ENCODE measurements at places on chromosomes 2 and 18.

DNA sequence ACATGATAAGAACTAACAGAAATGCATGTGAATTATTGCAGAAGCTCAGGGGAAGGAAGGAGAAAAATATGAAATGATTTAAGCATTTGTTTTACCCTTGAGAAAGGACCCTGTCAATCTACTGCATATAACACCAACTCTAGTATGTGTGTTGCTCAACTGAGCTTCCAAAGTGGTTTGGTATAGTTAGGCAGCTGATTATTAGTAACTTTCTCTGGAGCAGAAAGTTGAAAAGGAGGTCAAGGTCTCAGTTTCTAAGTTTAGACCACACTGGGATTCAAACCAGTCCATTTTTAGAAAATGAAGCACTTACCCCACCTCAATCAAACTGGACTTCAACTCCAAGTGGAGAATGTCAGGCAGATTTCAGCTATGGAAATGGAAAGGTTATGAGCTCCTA is 123.3 kb upstream of the CDC42EP3 start:
- no peak for DNase-seq

- peak; percentile 83 for DNase-seq
Observed at GRCh38 chr2:241870611-241871537, 1.3 kb downstream of the RTP5 start.

DNA sequence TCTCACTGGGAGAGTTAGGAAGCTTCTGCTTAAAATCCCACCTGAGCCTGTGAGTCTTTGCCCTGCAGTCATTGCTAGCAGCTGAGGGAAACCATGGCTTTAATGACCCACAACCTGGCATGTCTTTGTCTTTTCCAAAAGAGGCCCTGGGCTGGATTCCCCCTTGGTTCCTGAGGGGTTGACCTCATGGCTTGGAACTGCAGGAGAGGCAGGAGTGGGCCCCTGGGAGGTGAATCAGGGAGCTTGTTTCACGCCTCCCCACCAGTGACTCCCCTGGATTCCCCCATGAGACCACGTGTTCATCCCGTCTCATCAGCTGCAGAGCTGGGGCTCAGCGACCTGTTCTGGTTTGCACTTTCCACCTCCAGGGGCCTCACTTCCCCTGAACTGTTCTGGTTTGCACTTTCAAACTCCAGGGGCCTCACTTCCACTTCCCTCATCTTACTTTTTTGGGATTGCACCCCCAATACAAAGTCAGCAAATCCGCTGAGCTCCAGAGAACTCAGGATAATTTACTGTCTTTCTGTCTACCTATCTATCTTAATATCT is 58.5 kb upstream of the TMEM18 start:
- no peak for DNase-seq

- DNase-seq, result no peak
Observed at GRCh38 chr2:5102823-5103222, 589.4 kb upstream of the SOX11 start.

GRCh38 chr18:54503131-54503894 is 87.7 kb upstream of the DYNAP start:
- DNase-seq, result no peak

- DNase-seq, result no peak
Observed at GRCh38 chr2:22901471-22902179, 483.4 kb upstream of the KLHL29 start.

DNA sequence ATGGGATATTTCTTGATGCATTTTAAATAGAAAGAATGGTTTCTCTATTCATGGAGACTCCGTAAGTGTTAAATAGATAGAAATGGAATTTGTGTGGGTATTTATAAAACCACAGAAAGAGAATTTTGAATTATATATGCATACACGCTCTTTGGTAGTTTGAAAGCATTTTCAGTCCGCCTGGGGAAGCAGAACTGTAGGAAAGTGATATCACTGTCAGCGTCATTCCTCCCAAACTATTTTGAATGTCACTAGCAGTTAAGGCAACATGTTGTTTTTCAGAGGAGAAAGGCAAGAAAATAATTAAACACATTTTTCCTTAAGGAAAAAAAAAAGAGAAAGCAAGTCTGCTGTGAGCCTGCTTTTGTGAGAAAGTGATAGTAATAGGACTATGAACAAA is 8.7 kb upstream of the ERMN start:
- no peak for DNase-seq

DNA sequence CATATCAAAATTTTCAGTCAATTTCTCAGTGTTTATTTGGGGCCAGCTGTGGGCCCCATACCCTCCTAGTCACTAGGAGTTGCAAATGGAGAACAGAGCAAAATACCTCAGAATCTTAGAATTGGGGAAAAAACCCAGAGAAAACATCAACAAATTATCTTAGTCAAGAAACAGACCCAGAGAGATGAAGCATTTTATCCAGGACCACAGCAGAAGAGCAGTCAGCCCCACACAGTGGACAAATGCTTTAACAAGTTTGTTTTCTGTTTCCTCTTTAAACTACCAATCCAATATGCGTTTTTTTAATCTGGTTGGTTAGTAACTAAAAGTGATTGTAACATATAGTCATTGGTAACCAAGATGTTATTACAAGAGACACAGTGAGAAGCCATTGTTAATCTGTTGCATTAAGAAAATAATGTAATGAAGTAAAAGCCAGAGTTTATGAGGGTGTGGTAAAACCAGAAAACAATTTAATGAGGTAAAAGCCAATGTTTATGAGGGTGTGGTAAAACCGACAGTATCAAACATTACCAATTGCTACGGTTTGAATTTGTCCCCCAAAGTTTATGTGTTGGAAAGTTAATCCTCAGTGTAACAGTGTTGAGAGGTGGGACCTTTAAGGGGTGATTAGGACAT is 60.7 kb upstream of the COX7A2L start:
- no peak for DNase-seq

DNA sequence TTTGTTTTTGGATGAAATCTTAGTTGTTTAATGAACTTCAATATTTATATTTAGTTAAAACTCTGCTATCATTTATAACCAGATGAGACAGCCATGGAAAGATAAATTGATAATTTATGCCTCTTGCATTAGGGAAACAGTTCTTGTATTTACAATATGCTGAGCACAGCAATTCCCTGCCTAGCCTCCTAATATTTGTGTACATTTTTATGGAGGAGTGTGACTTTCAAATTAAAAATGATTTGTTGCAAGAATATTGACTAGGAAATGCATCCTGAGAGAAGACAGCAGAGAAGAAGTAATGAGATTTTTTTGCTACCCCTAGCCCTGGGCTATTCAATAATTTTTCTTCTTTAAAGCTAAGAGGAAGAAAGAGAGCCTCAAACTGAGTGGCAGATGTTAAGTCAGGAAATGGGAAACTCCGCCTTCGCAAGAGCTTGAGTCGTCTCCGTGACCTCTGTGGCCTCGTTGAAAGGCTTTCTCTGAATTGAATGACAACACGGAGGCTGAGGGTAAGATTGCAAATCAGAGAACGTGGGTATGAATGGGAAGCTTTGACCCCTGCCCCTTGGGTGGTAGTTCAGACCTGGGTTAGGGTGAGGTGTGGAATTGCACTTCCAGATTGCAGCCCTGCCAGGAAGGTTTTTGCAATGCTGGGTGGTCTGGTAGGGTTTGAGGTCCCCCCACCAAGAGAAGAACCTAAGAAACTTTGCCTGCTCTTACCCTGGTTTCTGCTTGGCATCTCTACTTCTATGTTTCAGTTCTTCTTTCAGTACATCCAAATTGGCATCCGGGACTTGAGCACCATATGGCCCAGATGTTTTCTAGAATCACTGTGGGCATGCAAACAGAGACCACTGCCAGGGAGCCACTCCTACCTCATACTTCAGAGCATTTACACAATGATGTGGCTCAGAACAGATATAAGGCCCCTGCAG is 210.3 kb upstream of the RBMS1 start:
- no peak for DNase-seq

- DNase-seq, result no peak
Observed at GRCh38 chr2:109229094-109229675, 100.2 kb downstream of the SH3RF3 start.

GRCh38 chr2:121666042-121666441 is 16.8 kb upstream of the CLASP1 start:
- no peak for DNase-seq

DNA sequence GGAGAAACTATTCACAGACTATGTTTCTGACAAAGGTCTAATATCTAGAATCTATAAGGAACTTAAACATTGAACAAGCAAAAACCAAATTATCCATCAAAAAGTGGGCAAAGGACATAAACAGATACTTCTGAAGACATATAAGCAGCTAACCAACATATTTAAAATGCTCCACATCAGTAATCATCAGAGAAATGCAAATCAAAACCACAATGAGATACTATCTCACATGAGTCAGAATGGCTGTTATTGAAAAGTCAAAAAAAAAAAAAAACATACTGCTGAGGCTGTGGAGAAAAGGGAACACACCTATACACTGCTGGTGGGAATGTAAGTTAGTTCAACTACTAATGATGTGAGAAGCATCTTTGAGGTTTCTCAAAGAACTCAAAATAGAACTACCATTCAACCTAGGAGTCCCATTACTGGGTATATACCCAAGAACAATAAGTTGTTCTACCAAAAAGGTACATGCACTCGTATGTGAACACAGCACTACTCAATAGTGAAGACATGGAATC is 220.4 kb upstream of the TFPI start:
- DNase-seq, result no peak

DNA sequence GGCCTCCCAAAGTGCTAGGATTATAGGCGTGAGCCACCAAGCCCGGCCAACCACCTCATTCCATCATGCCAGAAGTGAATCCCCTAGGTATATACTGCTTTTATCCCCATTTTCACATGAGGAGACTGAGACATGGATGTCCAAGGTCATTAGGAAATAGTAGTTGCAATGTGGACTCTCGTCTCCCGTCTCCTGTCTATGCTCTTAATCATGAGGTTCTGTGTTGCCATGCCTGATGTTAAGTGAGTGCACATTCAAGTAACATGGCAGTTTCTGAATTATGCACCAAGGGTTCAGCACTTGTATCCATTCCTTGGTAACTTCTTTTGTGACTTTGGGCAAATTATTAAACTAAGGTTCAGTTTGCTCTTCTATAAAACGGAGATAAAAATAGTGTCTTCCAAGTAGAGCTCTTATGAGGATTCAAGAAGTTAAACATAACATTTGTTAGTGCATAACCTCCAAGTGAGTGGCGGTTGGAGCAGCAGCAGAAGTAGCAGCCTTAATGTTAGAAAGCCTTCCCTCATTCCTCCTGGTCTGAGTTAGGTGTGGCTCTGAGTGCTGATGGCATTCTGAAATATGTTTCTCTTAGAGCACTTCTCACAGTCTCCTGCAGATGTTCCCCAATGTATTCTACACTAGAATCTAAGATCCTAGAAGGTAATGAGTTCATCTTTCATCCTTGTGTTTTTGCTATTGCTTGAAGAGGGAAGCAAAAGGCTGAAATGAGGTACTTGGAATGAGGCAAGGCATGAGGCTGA is 21.9 kb downstream of the SOCS6 start:
- no peak for DNase-seq

DNA sequence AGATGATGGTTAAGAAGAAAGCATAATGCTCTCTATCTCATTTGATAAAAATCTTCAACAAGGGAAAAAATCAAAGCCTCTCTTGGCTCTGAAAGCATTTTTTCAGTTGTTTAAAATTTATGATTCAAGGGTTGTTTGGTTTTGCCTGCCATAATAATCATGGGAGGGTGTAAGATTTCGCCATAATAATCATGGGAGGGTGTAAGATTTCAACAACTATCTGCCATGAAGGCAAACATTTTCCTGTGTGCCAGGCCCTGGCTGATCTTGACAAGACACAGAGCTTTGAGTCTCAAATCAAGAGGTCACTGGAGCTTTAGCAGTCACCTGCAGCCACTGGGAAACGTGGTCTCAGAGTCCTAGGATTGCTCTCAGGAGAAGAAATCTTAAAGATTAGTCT is 175.1 kb upstream of the PIEZO2 start:
- no peak for DNase-seq

GRCh38 chr2:24363301-24363700 is 3.0 kb upstream of the ITSN2 start:
- no peak for DNase-seq

GRCh38 chr2:181886192-181886591 is 5.3 kb upstream of the ITPRID2 start:
- no peak for DNase-seq

All from T-helper 2 cell (primary cell).